ENCODE measurements at places on chromosomes 1 and 21. TPM values are rescaled to one million over a fixed set of nuclear protein-coding genes. Genes with fewer than 3 reads are reported as not detected.

The LCE6A gene
- polyA plus RNA-seq: not detected

The TATDN3 gene
- 14.3 TPM for polyA plus RNA-seq

The CCDC27 gene
- polyA plus RNA-seq: 0.17 TPM

The PADI2 gene
- 10.4 TPM for polyA plus RNA-seq

The IL19 gene
- not detected for polyA plus RNA-seq

The AMPD1 gene
- polyA plus RNA-seq: not detected

The VASH2 gene
- polyA plus RNA-seq: 28.3 TPM

The ARHGAP29 gene
- polyA plus RNA-seq: 66.0 TPM

The FCRL6 gene
- polyA plus RNA-seq: 0.41 TPM

The HCRTR1 gene
- polyA plus RNA-seq: not detected

The MTMR11 gene
- 26.2 TPM for polyA plus RNA-seq

The OLFML3 gene
- 274 TPM for polyA plus RNA-seq

DNA sequence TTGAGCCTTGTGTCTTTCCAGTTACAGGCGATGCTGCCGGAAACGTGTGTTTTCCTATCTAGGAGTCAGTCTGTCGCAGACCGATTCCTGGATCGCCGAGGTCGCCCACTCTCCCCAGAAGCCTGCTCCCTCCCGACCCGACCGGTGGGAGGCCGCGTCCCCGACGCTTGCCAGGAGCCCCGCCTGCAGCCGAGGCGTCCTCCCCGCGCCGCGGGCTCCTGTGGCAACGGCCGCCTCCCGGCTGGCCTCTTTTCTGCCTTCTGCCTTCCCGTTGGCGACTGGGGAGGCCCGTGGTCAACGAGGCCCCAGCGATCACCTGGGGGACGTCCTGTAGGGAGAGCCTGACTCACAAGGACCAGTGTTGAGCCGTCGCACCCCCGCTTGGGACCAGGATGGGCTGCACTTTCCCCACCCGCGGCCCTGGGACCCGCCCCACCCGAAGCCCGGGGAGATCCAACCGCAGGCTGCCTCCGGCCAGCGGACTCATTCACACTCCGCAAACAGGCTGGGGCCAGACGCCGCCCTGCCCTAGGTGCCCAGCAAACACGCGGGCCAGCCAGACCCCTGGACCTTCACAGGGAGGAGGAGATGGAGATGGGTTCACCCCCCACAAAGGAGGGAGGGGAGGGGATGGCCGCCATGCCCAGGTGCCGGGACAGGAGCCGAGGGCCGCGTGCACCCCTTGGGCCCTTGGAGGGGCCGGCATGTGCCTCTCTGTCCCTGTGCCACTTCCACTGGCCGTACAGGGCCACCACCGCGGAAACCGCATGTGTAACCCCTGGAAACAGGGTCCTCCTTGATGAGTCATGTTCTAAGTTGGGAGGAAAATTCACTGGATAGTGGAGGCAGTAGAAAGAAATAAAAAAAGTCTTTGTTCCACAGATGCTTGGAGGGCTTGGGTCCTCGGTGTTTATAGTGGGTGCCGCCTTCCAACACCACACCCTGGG is 7.2 kb upstream of the COL6A1 start:
- peak; percentile 83 for DNase-seq

GRCh38 chr1:68464891-68465290 is 15.1 kb upstream of the RPE65 start:
- DNase-seq: no peak

DNA sequence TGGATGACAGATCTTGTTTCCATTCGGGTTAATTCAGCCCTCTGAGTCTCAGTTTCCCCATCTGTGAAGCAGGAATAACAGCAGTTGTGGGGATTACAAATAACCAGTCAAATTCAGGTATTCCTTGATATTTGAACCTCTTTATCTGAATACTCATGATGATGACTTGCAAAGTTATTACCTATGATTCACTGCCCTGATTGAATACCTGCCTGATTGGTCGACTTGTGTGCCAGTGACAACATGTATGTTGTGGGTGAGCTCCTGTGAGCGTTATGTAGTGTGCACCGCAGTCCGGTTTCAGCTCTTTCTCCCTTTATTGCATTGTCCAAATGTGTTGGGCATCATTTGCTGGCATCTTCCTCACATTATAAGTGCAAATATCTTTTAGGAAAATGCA is 9.5 kb upstream of the TMEM61 start:
- DNase-seq: no peak

DNA sequence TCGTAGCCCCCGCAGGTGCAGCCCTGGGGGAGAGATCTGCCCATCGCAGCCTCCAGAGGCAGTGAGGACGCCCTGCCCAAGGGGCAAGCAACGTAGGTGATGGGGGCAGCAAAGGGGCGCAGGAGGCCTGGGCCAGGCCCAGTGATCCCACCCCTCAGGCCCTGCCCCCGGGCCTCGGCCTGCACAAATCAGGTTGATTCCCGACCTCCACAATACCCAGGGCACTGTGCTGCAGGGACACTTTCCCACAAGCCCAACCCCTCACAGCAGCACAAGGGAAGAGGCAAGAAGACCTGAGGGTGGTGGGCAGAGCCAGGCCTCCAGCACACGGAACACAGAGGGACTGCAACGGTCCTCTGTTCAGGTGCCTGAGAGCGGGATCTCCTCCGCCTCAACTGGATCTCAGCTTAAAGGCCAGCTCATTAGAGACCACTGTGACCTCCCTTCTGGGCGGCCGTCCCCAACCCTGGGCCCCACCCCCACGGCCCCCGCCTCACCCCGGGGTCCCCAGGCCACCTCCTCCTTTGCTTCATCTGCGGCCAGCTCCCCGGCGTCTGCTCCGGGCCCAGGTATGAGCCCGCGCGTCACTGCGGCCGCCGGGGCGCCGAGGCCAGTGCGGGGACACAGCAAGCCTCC is 812 bp upstream of the ARF1 start:
- DNase-seq: peak; percentile 77

- no peak for DNase-seq
These were observed 311.8 kb upstream of the DPYD start for GRCh38 chr1:98232678-98233077.

- DNase-seq: no peak
These were observed 64.8 kb downstream of the FCRL5 start for GRCh38 chr1:157487504-157487903.

DNA sequence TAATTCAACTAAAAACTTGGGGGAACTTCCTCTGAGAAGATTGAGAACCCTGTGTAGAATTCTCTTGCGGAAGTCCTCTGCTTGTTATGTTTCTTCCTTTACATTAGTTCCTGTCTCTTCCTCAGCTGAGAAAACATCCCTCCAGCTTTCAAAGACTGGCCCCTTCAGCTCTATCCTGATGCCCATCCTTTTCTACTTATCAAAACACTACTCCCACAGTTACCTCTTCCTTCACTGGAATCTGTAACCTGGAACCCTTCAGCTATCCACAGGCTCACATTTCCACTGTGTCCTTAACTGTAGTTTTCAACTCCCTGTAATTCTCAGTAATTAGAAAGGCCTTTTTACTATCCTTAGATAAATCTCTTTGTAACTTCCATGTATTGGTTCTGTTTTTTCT is 6.0 kb upstream of the DEDD start:
- DNase-seq: no peak

DNA sequence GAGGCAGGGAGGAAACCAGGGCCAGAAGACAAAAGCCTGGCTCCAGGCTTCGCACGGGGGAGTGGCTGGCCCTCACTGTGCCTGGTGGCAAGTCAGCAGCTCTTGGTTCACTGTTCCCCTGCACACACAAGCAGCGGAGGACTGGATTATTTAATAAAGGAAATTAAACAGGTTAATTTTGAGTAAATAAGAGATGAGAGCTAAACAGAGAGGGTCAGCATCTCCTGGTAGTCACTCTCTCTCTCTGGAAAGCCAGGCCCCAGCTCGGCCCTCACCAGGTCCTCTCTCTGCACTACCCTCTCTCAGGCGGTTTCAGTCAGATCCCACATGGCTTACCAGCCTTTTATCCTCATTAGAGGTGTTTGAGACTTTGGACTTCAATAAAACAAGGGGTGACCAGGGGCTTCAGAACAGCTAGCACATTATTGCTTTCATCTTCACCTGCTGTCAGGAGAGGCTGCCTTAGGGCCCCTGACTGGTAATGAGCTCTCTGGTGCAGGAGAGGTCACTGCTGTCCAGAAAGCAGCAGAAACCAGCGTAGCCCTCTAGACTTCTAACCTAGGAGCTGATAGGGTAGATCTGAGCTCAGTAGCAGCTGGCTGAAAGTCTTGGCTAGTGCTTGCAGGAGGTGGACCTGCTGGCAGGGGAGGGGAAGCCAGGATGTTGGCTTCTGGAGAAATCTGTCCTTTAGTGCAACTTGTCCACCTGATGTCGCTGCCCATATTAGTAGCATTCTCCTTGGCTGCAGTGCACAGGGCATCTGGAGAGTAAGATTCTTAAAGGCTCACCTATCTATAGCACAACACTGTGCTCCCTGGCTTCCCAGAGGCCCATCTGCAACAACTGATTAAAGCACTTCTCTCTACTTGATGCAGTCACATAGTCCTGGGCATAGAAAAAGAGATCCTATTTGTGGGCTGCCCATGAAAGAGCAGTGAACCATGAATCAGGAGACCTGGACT is 45.9 kb downstream of the SYT6 start:
- DNase-seq: no peak

- no peak for DNase-seq
These were observed 153.3 kb upstream of the BEND5 start for GRCh38 chr1:48930011-48930410.

DNA sequence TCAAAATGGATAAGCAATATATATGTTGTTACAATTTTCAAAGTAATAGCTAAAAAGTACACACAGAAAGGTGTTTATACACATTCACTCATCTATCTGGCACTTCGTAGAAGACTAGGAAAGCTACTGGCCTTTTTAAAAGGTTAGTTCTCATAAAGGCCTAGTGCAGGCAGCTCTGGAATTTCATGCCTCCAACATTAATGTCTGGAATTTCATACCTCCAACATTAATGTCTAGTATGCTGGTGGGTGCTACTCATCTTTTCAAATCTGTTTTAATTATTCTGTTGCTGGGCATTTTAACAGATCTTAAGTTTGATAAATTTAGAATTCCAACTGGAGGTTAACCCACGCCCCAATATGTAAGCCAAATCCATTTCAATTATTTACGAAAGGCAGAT is 124.2 kb downstream of the AKT3 start:
- DNase-seq: no peak

GRCh38 chr1:89688607-89689006 is 55.7 kb downstream of the LRRC8C start:
- no peak for DNase-seq

DNA sequence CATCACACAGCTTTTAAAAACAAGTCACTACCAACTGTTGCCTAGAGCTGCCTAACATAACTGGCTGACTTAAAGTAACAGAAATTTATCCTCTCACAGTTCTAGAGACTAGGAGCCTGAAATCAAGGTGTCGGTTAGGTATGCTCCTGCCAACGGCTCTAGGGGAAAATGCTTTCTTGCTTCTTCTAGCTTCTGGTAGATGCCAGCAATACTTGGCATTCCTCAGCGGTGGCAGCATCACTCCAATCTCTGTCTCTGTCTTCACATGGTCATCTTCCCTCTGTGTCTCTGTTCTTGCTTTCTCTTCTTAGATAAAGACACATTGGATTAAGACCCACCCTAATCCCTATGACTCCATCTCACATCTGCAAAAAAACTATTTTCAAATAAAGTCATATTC is 51.5 kb downstream of the DMRTA2 start:
- no peak for DNase-seq

- DNase-seq: no peak
These were observed 29.9 kb downstream of the PCSK9 start for GRCh38 chr1:55069280-55069679.

DNA sequence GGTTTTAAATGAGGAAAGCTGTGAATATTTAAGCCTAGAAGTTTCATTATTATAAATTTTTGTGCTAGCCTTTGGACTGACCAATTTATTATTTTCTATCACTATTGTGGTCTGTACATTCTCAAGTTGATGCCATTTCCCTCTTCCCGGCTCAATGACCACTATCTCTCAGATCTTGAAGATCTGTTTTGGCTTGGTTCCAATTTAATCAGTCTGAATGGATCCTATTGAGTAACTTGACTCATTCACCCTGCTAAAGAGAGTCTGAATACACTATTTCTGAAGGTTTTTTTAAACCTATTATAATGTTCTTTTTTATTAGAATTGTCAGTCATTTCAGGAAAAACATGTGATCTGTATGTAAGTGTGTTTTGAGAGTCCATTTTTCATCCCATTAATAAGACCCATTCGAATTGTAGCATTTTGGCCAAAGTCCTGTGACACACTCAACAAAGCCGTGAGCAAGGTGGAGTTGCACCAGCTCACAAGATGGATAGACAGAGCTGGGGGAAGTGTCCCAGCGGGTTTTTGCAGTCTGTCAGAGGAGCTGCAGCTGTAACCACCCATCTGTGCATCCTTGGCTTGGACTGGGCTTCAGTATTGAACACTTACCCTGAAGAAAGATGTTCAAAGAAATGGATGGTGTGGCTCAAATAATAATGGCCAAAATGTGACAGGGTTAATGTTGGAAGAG is 145.6 kb downstream of the NFIA start:
- DNase-seq: no peak

- no peak for DNase-seq
These were observed 1.5 kb upstream of the PLK3 start for GRCh38 chr1:44798481-44799365.

- DNase-seq: no peak
These were observed 94.2 kb upstream of the SLC2A1 start for GRCh38 chr1:43052786-43053439.

- DNase-seq: no peak
These were observed 12.2 kb downstream of the CFAP410 start for GRCh38 chr21:44326716-44327602.

GRCh38 chr1:226135709-226136108 is 50.8 kb downstream of the ACBD3 start:
- DNase-seq: no peak

GRCh38 chr1:17066361-17067068 is 12.7 kb upstream of the SDHB start:
- no peak for DNase-seq

GRCh38 chr1:216457356-216457755 is 34.1 kb upstream of the USH2A start:
- no peak for DNase-seq

- DNase-seq: peak; percentile 77
These were observed 1.2 kb downstream of the TAL1 start for GRCh38 chr1:47230692-47231300.

DNA sequence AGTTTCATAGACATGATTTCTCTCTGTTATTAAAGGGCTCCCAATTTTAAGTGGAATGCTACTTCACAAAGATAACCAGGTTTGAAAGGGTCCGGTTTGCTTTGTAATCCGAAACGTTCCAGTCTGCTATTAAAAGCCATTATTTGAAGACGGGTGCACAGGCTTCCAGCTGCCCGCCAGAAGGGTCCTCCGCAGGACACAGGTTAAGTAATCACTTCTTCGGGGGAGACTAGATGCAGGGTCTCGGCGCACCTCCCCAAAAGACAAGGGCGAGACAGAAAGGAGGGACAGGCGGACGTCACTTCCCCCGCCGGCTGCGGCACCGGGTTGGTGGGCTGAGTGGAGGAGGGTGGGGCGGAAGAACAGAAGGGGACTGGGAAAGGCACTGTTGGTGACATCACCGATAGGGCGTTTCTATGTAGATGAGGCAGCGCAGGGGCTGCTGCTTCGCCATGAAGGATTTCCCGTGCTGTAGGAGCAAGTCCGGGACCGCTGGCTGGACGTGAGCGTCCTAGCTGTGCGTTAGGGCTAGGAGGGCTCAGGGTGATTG is 8.9 kb downstream of the RNU1-2 start:
- DNase-seq: peak; percentile 100

GRCh38 chr21:25342816-25343215 is 264.5 kb downstream of the MRPL39 start:
- no peak for DNase-seq

All from left lung (tissue), 14 donors.